Activated naive CD4-positive, alpha-beta T cell (primary cell): ENCODE measurements at places on chromosomes 6 and 20.

GRCh38 chr20:40612837-40613236 lies 76.2 kb downstream of the MAFB start:
- DNase-seq: no peak

GRCh38 chr6:108987156-108987555 lies 107.5 kb downstream of the SESN1 start:
- no peak for DNase-seq

GRCh38 chr6:42453031-42453653 lies 1.4 kb upstream of the TRERF1 start:
- DNase-seq: peak; percentile 68

DNA sequence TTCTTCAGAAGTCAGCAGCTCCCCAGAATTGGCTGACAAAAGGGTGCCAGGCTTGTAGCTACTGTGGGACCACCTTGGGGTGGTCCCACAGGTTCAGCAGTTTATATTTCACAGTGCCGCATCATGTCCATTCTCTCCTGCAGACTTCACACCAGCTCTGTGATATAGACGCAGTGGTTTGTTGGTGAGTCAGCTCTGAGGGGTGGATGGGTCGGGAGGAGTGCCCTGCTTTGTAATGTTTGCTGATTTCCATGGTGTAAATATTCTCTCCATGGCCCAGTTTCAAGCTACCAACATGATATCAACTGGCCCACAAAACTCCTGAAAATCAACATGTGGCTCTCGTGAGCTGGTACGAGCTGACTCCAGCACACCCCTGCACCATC lies 78.2 kb downstream of the CDH22 start:
- no peak for DNase-seq

DNA sequence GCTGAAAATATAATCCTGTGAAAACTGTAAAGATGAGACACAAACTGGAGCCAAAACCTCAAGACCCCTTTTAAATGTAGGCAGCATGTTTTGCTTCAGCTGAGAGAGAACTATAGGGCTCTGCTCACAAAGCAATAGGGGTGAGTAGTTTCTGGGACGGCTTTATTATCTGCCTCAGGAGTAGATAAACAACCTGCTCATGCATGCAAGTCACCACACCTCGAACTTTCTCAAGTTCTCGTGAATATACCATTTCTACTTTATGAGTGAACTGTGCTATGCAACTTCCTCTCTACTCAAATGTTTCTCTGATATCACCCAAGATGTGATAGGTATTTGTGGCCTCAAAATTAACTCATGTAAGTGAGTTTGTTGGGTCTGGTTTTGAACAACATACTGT lies 7.5 kb upstream of the OOEP start:
- no peak for DNase-seq

GRCh38 chr6:437037-437392 lies 45.5 kb downstream of the IRF4 start:
- no peak for DNase-seq

DNA sequence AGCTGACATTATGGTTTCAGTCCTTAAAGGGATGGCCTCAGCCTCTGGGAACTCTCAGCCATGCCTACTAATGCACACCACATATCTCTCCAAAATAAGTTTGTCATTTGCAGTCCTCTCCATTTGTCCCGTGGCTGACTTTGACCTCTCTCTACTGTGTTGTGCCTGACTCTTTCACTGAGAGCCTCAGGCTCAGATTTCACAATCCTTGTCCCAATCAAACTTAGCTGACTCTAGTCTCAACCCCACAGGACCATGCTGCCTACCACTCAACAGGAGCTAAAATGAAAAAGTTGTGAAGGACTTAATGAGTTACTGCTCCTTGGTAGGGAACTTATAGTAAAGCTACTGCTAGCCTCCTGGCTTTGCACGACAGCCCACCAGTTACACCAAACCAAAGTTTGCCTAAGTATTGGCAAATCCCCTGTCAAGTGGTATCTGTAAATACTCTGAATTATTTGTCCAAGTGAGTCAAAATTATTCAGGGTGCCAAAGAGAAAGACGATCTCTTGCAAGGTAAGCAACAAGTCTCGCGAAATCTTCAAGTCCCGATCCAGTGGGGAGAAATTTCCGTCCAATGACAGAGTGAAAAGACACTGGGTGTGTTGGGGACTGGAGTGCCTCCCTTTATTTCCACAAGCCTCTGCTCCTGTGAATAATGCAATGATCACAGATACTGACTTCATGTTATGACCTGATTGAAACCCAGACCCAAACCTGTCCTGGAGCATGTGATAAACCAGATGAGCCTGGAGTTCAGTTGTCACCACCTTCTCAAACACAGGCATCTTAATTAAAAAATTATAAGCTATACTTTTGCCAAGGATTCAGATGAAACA lies 124.4 kb upstream of the FOXQ1 start:
- no peak for DNase-seq

DNA sequence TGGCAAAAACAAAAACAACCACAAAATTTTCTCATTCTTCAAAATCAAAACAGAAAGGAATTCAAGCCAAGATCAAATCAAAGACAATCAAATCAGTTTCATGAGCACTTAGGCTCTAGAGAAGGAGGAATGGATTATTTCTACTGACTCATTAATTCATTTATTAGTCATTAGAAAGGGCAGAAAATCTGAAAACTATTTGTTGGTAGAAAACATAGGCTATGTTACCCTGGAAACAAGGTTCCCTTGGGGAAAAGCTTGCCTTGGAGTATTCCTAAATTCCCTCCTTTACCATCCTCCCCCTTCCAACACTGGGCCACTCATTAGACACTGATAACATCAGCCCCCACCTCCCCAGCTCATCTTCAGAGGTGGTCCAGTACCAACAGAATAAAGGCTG lies 17.5 kb downstream of the KIF16B start:
- no peak for DNase-seq

DNA sequence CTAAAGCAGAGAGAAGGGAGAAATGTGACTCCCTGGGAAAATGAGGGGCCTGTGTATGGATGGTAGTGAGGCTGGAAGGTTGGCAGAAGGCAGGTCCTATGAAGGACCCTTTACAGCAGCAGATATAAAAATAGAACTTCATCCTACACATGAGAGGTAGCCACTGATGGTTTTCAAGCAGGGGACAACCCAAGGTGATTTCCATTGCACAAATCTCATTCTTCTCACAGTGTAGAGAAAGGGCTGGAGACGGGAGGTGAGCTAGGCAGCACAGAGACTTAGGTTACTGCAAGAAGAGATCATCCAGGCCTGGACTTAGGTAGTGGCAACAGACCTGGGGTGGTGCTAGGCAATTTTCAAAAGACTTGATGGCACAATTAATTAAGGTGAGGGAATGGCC lies 30.7 kb downstream of the TRAM2 start:
- DNase-seq: no peak

DNA sequence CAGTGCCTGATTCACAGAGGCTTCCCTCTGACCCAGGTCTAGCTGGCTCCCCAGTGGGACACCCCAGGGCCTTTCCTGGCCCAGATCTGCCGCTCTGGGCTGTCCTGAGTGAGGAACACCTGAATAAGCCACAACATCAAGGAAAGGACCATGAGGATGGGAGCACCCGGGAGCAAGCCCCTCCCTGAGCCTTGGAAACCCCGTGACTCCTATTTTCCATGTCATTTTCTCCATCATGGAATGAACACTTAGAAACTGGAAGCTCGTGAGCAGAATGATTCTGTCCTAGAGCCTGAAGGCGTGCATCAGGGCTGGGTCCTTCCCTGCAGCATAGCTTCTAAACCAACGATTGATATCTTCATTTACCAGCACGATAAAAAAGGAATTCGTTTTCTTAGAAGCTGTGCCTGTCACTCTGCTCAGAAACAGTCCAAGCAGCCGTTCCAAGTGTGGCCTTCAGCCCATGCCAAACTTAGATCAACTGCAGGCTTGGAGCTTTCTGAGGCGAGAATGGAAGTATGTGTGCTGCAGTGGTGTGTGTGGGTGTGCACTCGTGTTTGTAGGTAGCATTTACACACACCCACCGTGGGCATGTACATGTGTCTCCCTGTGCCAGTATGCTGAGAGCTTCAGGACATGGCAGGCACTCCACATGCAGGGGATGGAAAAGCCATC lies 83.2 kb upstream of the FOXC1 start:
- no peak for DNase-seq

GRCh38 chr20:34708621-34709043 lies 4.5 kb downstream of the TP53INP2 start:
- peak; percentile 11 for DNase-seq

DNA sequence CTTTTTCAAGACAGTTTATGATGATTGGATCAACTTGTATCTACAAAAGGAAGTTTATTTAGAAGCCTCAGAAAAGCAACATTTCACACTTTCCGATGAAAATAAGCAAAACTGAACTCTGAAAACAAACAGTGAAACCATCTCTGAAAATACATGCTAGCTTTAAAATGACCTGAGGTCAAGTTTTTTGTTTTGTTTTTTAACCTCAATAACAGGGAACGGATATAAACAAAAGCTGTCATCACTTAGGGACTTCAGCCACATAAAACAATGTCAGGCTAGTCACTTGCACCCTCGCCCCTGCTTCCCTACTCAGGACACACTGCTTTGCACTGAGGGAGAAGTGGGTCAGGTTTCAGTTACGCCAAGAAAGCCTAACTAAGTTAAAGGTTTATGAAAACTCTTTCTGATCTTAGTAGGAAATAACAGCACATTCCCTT lies 11.6 kb downstream of the BACH2 start:
- no peak for DNase-seq

GRCh38 chr6:27866357-27867050 lies 45.7 kb downstream of the OR2B2 start:
- peak; percentile 21 for DNase-seq

DNA sequence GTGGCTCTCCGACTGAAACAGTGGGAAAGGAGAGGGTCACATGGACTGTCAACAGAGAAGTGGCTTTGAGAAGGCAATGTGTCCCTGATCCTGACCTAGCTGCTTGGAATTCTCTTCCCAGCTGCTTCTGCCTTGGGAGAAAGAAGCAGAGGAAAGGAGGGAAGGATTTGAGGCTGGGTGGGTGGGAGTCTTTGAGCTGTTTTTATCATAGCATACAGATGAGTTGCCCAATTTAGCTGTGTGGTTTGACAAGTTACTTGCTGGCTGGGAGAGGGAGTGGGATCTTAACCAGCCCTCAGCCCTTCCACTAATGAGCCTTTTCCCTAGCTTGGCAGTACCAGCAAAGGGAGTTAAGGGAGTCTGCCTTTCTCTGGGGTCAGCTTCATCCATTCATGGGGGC lies 51.1 kb upstream of the MYL9 start:
- DNase-seq: no peak

- no peak for DNase-seq
Measured at GRCh38 chr6:22783931-22784330, 214.6 kb downstream of the HDGFL1 start.

GRCh38 chr6:119514345-119514744 lies 164.8 kb upstream of the MAN1A1 start:
- no peak for DNase-seq

GRCh38 chr20:19449051-19449450 lies 236.6 kb downstream of the SLC24A3 start:
- DNase-seq: no peak

GRCh38 chr6:85421181-85421580 lies 28.7 kb upstream of the NT5E start:
- DNase-seq: no peak

DNA sequence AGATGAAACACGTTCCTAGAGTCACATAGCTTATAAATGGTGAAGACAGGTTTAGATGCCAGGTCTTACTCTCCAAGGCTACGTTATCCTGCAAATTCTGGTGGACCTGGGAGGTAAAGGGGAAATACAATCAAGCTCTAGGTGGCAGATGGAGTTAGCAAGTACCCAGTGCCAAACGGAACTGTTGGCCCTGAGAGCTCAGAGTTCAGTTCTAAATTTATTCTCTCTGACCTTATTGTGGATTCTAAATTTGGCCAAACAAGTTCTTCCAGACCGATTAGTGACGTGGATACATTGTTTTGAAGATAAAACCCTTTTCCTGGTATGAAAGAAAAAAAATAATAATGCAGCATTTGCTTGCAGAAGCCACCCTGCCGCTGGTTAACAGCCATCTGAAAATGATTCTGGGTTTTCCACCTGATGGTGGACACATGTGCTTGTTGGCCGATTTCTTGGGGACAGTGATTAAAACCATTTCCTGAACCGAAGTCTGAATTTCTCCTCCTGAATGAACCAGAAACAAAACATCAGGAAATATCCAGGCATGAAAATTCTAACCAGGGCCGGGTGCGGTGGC lies 32.5 kb downstream of the RIPOR3 start:
- no peak for DNase-seq

GRCh38 chr6:22008248-22008836 lies 288.5 kb downstream of the PRL start:
- DNase-seq: no peak

DNA sequence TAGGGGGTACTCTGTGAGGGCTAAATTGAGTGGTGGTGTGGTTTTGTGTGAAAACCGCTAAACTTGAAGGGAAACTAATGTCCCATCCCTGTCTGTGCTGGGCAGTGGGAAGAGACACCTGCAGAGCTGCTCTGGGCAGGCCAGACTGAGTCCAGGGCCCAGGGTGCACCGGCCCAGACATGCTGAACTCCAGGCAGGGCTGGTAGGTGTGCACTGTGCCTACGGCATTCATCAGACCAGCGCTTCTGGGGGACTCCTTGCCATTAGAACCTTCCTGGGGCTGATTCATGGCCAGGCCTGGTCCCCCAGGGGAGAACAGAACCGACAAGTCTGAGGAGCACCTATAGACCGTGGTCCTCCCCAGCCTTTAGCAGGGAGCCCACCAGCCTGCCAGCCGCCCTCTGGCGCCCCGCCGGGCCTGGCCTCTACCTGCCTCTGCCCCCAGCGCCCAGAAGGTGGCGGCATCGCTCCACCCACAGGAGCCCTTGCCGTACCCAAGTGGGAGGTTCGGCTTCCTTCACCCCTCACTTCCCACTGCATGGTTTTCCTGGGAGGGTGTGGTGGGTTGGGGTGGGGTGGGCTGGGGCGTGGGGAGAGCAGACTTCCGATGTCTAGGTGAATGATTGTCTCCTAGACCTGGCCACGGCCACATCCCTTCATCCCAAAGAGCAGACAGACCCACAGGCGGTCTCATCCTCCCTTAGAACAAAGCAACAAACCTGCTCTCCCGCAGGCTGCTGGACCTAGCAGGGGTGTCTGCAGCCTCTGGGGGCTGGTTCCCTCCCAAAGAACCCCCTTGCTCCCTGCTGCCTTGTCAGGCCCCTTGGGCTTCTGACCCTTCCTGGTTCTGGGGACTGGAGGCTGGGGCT lies 15.5 kb downstream of the CCDC167 start:
- DNase-seq: peak; percentile 58

DNA sequence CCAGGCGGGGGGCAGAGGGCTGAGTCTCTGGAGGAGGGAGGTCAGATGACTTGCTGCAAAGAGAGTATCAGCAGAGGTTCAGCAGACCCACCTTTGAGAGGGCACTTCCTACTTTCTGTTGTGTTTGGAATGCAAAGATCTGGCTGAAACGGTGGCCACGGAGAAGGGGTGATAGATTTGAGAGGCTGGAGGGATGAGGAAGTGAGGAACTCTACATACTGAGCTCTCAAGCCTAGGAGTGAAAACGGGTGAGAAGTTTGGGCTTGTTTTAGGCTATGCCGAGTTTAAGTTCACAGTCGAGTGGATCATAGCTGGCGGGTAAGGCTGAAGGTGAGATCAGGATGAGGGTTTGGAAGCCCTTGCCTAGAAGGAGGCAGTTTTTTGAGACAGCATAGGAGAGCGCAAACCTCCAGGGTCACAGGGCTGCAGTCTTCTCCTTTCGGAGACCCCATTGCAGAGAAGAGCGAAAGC lies 477 bp upstream of the ITPA start:
- DNase-seq: no peak

GRCh38 chr6:53724501-53724900 lies 58.9 kb upstream of the KLHL31 start:
- no peak for DNase-seq

GRCh38 chr6:82040405-82041221 lies 206.9 kb downstream of the IBTK start:
- DNase-seq: no peak
